ENCODE measurements at places on chromosomes 2 and 18.

- DNase-seq, result no peak
Observed at GRCh38 chr2:172655091-172655837, 80.4 kb upstream of the RAPGEF4 start.

GRCh38 chr2:20349513-20349921 lies 1.1 kb downstream of the PUM2 start:
- DNase-seq, result no peak

GRCh38 chr18:58789876-58790240 lies 74.8 kb upstream of the ZNF532 start:
- DNase-seq, result peak; percentile 54

DNA sequence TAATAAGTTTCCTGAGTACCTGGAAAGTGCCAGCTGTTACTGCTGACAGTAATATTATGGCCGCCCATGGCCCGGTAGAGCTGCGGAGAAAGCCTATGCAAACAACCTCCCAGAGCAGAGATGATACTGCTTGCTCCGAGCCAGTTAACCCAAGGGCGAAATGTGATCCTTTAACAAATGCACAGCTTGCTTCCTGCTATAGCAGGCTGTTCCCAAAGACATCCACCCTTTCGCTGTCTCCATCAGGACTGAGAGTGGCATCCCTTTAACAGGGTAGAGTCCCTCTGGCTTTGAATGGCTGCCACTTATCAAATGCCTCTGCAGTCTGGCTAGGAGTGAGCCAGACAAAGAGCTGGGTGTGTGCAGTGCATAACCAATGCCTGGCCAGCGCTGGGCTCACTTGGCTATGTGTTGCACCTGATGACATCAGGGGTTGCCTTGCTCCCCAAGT lies 69.7 kb upstream of the DAPL1 start:
- no peak for DNase-seq

DNA sequence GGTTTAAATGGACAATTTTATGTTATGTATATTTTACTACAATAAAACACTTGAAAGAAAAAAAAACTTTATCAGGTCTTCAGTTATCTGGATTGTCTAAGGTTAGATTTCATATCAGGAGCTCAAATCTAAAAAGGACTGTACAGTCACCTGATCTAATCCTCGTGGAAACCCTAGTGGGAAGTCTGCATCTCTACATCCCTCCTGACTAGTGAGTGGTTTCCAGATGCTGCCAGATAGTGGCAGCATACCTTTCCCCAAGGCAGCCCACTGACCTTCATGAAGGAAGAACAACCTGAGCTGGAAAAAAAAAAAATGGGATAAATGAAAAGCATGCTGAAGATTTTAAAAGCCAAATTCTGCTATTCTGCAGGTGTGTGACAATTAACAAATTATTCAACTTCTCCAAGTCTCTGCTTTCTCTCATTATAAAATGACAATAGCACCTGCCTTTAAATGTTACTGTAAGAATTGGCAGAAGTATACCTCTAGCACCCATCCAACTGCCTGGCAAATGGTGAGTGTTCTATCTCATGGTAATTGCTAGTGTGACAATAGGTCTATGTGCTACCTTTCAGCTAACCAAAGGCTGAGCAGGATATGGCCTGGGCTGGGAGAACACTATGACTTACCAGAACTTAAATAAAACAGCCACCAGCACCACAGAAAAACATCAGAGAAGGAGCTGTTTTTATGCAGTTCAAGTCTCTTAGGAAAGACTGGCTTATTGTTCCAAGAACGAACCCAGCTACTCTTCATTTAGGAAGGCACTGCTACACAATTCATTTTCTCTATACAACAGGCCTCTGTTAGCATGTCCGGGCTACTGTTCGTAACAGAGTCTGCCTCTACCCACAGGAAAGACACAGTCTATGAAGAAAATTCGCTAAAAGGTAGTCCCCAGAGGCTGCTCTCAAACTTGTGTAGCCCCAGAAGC lies 8.6 kb downstream of the CLASP1 start:
- no peak for DNase-seq

- DNase-seq, result no peak
Observed at GRCh38 chr2:233967164-233967563, 50.0 kb downstream of the TRPM8 start.

DNA sequence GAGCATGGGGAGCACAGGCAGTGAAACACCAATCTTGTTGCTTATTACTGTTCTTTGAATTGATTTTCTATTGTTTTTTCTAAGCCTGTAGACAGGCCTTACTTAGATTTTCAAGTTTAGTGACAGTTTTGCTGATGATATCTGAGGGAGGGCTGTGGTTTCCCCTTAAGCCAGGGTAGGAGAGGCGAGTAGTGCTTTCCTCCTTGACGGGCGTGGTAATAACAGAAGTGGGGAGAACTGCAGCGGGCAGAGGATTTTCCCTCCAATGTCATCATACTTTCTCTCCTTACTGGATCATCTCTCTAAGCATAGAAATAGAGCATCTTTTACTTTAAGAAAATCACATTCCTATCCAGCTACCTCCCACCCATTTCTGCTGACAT lies 314.4 kb downstream of the ALK start:
- DNase-seq, result no peak

DNA sequence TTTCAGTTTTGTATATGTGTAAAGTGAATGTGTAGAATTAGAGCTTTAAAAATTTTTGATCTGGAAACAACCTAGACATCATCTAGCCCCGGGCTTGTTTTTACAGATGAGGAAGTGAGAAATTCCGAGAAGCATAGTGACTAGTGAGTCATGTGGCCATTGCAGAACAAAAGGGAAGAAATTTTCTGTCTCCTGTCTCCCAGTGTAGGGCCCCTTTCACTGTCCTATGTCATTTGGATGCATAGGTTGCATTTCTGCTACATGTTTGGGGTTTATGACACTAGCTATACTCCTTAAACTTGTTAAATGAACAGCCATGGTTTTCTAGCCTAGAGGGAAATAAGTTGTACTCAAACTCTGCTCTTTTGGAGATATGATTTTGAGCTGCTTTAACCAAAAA lies 84.6 kb downstream of the PLCL1 start:
- no peak for DNase-seq

- no peak for DNase-seq
Observed at GRCh38 chr18:73900106-73900835, 247.4 kb downstream of the FBXO15 start.

DNA sequence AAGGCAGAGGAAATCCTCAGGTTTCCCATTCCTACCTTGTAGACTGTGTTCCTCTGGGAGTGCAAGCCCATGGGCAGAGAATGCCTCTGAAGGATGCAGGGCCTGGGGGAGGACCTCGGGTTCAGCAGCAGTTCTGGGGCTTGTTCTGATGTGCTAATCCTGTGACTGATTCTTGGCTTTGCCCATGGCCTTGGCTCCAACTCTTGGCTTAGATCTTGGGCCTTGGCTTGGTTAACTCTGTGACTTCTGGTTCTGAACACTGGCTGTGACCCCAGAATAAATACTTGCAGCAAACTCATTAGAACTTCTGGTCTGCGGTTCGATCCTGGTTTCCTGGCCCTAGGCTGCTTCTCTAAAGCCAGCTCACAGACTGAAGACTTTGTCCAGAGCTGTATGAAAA lies 366.9 kb upstream of the ZEB2 start:
- peak; percentile 72 for DNase-seq

DNA sequence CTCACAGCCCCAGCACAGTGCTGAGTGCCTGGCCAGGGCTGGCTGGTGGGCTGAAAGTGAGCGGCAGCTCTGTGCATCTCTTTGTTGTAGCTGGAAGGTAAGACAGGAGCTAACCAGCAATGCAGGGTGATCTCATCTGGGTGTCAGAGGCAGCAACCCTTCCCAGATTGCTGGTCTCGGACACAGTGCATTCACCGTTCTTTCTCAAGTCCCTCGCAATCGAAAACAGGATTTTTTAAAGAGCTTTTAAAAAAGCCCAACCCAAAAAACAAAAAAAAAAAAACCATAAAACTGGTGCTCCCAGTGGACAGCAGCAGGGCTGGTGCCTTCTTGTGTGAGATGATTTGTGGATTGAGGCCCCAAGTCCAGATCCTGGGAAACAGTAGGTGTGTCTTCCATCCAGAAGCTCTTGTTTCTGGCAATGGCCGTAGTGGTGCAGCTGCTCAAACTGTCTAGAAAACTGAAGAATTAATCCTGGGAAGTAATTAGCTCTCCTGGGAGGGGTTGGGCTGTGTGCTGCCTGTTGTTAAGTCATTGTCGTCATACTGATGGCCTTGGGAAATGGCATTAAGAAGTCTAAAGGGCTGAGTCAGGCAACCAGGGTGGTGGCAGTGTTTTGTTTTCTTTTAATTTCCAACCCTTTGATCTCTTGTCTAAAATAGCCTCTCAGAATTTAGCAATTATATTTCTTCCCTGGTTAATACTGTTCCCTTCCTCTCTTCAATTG lies 156.7 kb downstream of the KLHL29 start:
- no peak for DNase-seq

GRCh38 chr2:45895241-45895861 lies 243.9 kb downstream of the PRKCE start:
- DNase-seq, result no peak

DNA sequence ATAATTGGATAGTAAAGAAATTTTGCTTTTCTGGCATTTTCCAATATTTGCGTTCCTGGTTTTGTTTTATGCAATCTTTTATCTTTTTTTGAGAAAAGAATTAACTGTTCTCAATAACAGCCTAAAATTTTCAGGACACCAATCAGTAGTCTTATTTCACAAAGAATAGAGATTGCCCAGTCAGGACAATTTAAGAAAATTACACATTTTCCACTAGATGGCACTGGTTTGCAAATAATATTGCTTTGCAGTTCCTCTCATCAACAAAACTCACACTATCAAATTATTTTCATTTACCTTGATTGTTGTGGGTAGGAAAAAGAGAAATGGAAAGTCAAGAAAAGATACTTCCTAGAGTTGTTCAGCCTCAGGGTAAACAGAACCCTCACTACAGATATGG lies 2.4 kb upstream of the RBM45 start:
- DNase-seq, result no peak

DNA sequence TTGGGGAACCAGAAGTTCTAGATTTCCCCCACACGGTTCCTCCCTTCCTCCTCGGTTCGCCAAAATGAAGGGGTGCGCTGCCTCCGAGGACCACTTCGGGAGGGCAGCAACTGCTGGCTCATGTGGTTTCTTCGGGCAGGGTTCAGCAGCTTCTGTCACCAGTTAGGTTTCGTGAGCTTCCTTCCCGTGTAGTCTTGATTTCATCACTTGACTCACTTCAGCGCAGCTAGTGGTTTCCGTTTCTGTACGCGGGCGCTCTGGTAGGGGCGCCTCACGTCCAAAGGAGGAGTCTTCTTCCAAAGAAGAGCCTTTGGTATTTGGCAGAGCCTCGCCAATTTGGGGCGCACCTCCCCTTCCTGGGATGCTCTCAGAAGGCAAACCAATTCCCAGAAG lies 485 bp upstream of the GALNT3 start:
- DNase-seq, result no peak

GRCh38 chr2:151842830-151843690 lies 14.8 kb upstream of the ARL5A start:
- DNase-seq, result no peak

GRCh38 chr2:39488450-39488849 lies 51.4 kb upstream of the MAP4K3 start:
- DNase-seq, result no peak

DNA sequence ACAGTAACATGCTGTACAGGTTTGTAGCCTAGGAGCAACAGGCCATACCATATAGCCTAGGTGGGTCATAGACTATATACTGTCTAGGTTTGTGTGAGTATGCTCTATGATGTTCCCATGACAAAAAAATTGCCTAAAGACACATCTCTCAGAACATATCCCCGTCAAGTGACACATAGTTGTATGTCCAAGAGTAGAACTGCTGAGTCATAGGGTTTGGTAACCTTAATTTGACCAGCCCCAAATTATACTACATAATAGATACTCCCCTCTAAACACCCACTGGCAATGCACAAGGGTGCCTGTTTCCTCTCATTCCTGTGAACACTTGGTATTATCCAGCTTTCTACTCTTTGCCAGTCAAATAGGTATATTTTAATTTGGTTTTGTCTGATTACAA lies 161.6 kb downstream of the LCLAT1 start:
- no peak for DNase-seq

DNA sequence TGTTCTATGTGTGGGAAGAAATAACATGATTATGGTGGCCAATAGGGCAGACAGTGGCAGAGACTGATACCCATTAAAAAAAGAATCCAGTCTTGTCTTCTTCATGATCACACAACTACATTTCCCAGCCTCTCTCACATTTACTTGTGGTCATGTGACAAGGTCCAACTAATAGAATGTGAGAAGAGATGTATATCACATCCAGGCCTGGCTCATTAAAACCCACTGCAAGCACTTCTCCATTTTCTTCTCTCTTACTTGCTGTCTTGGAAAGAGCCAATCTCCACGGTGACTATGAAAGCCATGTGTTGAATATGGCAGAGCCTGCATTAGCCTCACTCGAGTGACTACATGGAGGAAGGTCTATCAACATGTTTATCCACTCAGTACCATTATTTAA lies 306.2 kb upstream of the ZEB2 start:
- DNase-seq, result no peak
